Activated CD4-positive, alpha-beta memory T cell treated with anti-CD3 and anti-CD28 coated beads, Interleukin-2, amount 10 ng/mL, durations not matched to agents 7 days and 5 days (primary cell): ENCODE measurements at places on chromosomes 1 and 21. TPM values are rescaled to one million over a fixed set of nuclear protein-coding genes. Genes with fewer than 3 reads are reported as not detected.

DNA sequence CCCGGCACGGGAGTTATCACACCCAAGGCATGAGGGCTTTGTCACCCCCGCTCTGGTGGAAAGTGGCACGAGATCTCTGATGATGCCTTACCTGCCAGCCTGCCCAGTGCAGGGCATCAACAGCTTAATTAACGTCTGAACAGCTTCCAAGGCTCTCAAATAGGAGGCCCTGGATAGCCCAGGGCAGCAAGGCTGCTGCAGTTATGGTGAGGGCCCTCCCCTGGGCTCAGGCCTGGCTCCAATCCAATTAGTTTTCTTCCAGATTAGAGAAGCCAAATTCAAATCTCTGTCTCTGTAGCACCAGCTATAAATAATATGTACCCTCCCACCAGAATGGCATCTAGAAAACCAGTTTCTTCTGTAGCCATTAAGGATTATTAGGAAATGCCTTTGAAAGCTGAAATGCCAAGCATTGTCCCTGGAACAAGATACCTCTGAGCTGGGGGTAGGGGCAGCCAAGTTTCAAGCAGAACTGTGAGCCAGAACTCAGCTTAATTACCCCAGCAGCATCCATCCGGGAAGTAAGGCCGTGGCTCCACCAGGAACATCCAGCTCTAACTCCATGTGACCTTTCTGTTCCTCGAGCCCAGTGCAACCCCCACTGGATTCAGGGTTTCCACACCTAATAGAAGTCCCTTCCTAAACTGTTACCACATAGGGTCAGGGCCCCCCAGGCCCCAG is 12.5 kb downstream of the QSOX1 start:
- DNase-seq: no peak
- no peak overlapping the region for H3K27ac ChIP-seq
- no peaks in the 10 kb centered on the region for H3K36me3 ChIP-seq
- H3K4me3 ChIP-seq: no peak overlapping the region

DNA sequence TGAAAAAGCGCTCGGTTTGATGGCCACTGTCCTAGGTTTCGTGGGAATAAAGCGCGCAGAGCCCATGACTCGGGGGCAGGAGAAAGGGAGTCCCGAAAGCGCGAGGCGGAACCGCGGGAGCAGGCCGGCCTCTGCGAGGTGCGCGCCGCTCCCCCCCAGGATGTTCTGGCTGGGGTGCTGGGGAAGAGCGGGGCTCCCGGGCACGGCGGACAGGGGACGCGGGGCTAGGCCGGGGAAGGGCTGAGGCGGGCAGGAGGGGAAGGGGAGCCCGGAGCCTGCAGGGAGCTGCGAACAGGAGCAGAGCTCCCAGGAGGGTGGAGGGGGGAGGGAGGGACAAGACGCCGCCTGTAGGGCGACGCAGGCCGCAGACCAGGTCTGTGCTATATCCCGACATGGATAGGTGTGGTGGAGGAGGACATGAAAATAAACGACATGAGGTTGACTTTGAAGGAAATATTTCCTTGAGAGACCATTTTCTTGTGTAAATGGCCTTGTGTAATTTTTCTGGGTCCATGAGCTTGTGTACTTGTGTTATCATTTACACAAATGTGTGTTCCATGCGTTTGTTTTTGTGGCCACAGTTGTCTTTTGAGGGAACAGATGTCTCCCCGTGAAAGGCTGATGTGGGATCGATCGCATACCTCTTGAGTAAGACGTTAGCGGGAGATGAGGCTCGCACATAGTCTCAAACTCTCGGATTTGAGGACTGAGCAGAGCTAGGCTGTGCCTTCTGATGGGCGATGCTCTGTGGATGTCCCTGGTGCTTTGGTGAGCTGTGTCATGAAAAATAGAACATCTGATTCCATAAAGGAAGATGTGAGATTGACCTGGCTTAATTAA is 1.3 kb downstream of the PCNT start:
- H3K4me1 ChIP-seq: peaks cover 35% of the 10 kb centered on the region
- peak overlapping the region; percentile 84 for H3K4me3 ChIP-seq
- H3K27me3 ChIP-seq: no peaks in the 10 kb centered on the region
- DNase-seq: peak; percentile 46
- peak overlapping the region; percentile 86 for H3K27ac ChIP-seq
- peaks cover 61% of the 10 kb centered on the region for H3K36me3 ChIP-seq

DNA sequence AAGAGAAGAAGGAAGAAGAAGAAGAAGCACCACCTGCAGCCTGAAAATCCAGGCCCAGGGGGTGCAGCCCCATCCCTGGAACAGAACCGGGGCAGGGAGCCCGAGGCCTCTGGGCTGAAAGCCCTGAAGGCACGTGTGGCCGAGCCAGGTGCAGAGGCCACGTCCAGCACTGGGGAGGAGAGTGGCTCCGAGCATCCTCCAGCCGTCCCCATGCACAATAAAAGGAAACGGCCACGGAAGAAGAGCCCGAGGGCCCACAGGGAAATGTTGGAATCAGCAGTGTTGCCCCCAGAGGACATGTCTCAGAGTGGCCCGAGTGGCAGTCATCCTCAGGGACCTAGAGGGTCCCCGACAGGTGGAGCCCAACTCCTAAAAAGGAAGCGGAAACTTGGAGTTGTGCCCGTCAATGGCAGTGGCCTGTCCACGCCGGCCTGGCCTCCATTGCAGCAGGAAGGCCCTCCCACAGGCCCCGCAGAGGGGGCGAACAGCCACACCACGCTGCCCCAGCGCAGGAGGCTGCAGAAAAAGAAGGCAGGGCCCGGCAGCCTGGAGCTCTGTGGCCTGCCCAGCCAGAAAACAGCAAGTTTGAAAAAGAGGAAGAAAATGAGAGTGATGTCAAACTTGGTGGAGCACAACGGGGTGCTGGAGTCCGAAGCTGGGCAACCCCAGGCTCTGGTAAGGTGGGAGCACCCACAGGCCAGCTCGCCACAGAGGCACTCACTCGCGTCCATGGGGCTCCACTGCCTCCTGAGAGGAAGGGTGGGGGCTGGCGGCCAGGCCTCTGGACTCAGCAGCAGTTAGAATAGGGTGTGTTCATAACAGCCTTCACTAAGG is 28.4 kb downstream of the RRP1B start:
- no peak overlapping the region for H3K27ac ChIP-seq
- no peaks in the 10 kb centered on the region for H3K27me3 ChIP-seq
- H3K4me1 ChIP-seq: peaks cover 19% of the 10 kb centered on the region
- no peak for DNase-seq
- no peak overlapping the region for H3K4me3 ChIP-seq
- H3K36me3 ChIP-seq: peaks cover 61% of the 10 kb centered on the region

GRCh38 chr1:220347654-220348175 is 75.5 kb upstream of the RAB3GAP2 start:
- H3K27ac ChIP-seq: no peak overlapping the region
- no peaks in the 10 kb centered on the region for H3K4me1 ChIP-seq
- H3K4me3 ChIP-seq: no peak overlapping the region

DNA sequence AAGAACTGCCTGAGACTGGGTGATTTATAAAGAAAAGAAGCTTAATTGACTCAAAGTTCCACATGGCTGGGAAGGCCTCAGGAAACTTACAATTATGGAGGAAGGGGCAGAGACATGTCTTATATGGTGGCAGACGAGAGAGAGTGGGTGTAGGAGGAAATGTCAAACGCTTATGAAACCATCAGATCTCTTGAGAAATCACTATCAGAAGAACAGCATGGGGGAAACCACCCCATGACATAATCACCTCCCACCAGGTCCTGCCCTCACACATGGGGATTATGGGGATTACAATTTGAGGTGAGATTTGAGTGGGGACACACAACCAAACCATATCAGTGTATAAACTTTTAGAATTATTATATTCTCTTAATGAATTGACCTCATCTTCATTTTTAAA is 335.9 kb upstream of the DPYD start:
- no peak overlapping the region for H3K4me3 ChIP-seq
- no peaks in the 10 kb centered on the region for H3K4me1 ChIP-seq
- no peak overlapping the region for H3K27ac ChIP-seq
- no peak for DNase-seq
- H3K27me3 ChIP-seq: no peaks in the 10 kb centered on the region

DNA sequence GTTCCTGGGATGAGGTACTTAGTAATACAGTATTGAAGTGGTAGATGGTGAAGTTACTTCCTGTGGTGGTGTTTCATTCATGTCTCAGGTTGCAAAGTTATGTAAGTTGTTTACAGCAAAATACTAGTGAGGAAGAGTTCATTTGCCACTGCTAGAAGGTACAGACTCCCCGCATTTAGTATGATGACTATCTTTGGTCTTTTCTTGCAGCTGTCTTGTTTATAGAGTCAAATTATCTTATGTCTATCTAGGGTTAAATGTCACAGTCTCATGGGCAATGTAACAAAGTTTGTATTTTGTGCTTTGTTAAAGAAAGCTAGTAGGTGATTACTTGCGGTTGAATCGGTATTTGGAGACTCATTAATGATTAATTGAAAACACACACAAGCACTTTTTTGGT is 50.2 kb downstream of the LRRC8D start:
- H3K27ac ChIP-seq: no peak overlapping the region
- H3K4me3 ChIP-seq: no peak overlapping the region
- H3K36me3 ChIP-seq: peaks cover 45% of the 10 kb centered on the region
- no peak for DNase-seq
- no peaks in the 10 kb centered on the region for H3K27me3 ChIP-seq
- peaks cover 19% of the 10 kb centered on the region for H3K4me1 ChIP-seq

- no peak overlapping the region for H3K4me3 ChIP-seq
- H3K27ac ChIP-seq: no peak overlapping the region
- DNase-seq: no peak
These were observed 61.6 kb downstream of the SLX9 start for GRCh38 chr21:45001134-45002095.

DNA sequence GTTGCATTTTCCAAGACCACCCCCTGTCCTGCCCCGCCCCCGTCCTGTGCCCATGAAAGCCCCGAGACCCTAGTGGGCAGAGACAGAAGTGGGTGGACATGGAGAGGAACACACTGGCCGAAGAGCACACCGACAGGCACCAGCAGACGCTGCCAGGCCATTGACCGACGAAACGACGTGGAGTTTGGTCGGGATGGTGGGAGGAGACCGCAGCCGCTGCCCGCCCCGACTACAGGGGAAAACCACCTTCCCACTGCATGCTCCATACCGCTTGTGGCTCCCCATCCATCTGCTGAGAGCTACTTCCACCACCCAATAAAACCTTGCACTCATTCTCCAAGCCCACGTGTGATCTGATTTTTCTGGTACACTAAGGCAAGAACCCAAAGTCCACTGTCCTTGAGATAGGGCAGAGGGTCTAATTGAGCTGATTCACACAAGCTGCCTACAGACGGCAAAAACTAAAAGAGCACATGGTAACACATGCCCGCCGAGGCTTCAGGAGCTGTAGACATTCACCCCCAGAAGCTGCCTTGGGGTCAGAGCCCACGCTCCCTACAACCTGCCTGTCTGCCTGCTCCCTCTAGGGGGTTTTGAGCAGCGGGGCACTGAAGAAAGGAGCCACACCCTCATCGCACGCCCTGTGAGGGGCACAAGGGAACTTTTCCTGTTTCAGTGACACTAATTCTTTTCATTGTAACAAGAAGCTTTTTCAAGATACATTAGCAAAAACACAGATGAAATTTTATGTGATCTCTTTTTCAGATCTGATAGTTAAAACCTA is 81.2 kb upstream of the RAB3GAP2 start:
- no peaks in the 10 kb centered on the region for H3K4me1 ChIP-seq
- no peaks in the 10 kb centered on the region for H3K36me3 ChIP-seq
- no peak overlapping the region for H3K4me3 ChIP-seq
- no peak overlapping the region for H3K27ac ChIP-seq
- no peak for DNase-seq
- H3K27me3 ChIP-seq: peaks cover 6% of the 10 kb centered on the region

DNA sequence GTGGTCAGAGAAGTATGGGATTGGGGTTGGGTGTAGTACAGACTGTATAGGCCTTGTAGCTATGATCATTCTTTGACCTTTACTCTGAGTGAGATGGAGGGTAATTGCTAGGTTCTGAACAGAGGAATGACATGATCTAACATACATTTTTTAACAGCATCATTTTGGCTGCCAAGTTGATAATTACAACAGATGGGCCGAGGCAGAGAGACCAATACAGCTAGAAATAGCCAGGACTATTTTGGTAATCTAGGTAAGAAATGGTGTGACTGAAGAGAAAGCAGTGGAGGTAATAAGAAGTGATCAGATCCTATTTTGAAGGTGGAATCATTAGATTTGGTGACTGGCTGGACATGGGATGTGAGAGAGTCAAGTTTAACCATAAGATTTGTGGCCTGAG is 43.5 kb downstream of the RPAP2 start:
- no peak overlapping the region for H3K4me3 ChIP-seq
- H3K27ac ChIP-seq: no peak overlapping the region
- no peaks in the 10 kb centered on the region for H3K27me3 ChIP-seq
- DNase-seq: no peak
- no peaks in the 10 kb centered on the region for H3K4me1 ChIP-seq
- H3K36me3 ChIP-seq: peaks cover 41% of the 10 kb centered on the region

GRCh38 chr21:41251961-41252642 is 64.5 kb upstream of the FAM3B start:
- DNase-seq: no peak
- no peaks in the 10 kb centered on the region for H3K36me3 ChIP-seq
- no peaks in the 10 kb centered on the region for H3K4me1 ChIP-seq
- H3K4me3 ChIP-seq: no peak overlapping the region

DNA sequence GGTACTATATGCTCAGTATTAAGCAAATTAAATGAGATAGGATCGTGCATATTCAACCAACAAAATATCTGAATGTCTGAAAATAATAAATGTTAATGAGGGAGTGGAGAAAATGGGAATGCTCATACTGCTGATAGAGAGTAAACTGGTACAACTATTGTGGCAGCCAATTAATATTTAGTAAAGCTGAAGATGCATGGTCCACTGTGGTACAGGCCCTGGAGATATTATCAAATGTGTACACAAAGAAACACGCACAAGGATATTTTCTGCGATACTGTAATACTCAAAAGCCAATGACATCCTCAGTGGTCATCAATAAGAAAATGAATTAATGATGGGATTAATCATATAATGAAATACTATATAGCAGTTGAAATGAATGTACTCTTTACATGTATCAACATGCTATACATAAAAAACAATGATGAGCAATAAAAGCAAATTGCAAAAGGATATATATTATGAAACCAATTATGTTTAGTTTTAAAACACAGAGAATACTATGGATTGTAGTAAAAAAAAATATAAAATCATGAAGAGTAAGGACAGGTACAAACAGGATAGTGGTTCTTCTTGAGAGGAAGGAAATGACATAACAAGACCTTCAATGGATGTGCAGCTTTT is 25.0 kb downstream of the MRPL39 start:
- no peak for DNase-seq
- peaks cover 35% of the 10 kb centered on the region for H3K4me1 ChIP-seq
- H3K4me3 ChIP-seq: no peak overlapping the region

The SETD4 gene
- 15.5 TPM for total RNA-seq

The E2F2 gene
- 98.9 TPM for total RNA-seq

The GJA9 gene
- not detected for total RNA-seq

The LEFTY2 gene
- total RNA-seq: not detected

The CD247 gene
- 239 TPM for total RNA-seq

The AMPD1 gene
- not detected for total RNA-seq

The GUCA2A gene
- total RNA-seq: not detected

The POGZ gene
- 67.2 TPM for total RNA-seq

The ATP1A2 gene
- not detected for total RNA-seq

The MTARC2 gene
- not detected for total RNA-seq
